ENCODE measurements at places on chromosomes 16 and 17. TPM values are rescaled to one million over a fixed set of nuclear protein-coding genes. Genes with fewer than 3 reads are reported as not detected.

The MYO15A gene
- 0.97 TPM for polyA plus RNA-seq

The HSF4 gene
- polyA plus RNA-seq, result 7.3 TPM

The DBNDD1 gene
- 5.1 TPM for polyA plus RNA-seq

The KRT39 gene
- 7.4 TPM for polyA plus RNA-seq

The RAD51C gene
- polyA plus RNA-seq, result 29.7 TPM

The CCDC200 gene
- not detected for polyA plus RNA-seq

The APRT gene
- 59.1 TPM for polyA plus RNA-seq

The TGFB1I1 gene
- polyA plus RNA-seq, result 64.4 TPM

The KRT32 gene
- not detected for polyA plus RNA-seq

The CX3CL1 gene
- 3.8 TPM for polyA plus RNA-seq

The KRTAP4-9 gene
- polyA plus RNA-seq, result not detected

The ASPHD1 gene
- 0.37 TPM for polyA plus RNA-seq

The HOXB5 gene
- 0.57 TPM for polyA plus RNA-seq

The KCNJ12 gene
- polyA plus RNA-seq, result 15.1 TPM

The HEATR9 gene
- not detected for polyA plus RNA-seq

The TOX3 gene
- 2.0 TPM for polyA plus RNA-seq

The CACNA1G gene
- polyA plus RNA-seq, result 8.8 TPM

The KCNH4 gene
- polyA plus RNA-seq, result not detected

The NHLRC4 gene
- polyA plus RNA-seq, result 1.0 TPM

The TRIM65 gene
- not detected for polyA plus RNA-seq

The CACNG3 gene
- not detected for polyA plus RNA-seq

The KRT12 gene
- not detected for polyA plus RNA-seq

The CA10 gene
- 3.5 TPM for polyA plus RNA-seq

The TNFRSF13B gene
- not detected for polyA plus RNA-seq

The FBXW10B gene
- 0.47 TPM for polyA plus RNA-seq

The ABCC3 gene
- 0.50 TPM for polyA plus RNA-seq
